ENCODE measurements at places on chromosomes 7 and 10. TPM values are rescaled to one million over a fixed set of nuclear protein-coding genes. Genes with fewer than 3 reads are reported as not detected.

GRCh38 chr10:60182691-60183090 is 207.0 kb downstream of the ANK3 start:
- no peak for DNase-seq

- no peak for DNase-seq
Measured at GRCh38 chr7:94294471-94295131, 100.1 kb upstream of the COL1A2 start.

The EIF4H gene
- total RNA-seq: 250 TPM

The DNAJB6 gene
- 50.9 TPM for total RNA-seq

- DNase-seq: no peak
Measured at GRCh38 chr10:74760086-74760979, 66.1 kb upstream of the KAT6B start.

- peak; percentile 97 for DNase-seq
Measured at GRCh38 chr7:73742753-73743641, 4.4 kb upstream of the ABHD11 start.

DNA sequence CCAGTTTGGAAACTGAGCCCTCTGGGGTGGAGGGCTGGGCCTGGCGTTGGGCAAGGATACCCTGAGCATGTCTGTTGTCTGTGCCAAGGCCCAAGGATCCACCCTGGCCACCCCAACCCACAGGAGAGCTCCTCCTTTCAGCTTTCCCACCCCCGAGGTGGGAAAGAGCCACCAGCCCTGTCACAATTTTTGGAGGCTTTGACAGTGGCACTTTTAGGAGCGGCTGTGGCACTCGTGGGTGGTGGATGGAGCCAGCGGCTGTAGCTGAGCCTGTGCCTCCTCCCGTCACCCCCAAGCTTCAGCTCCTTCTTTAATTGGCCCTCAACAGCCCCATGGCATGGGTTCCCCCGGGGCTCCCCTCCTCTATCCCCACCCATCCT is 18.2 kb upstream of the ZNF862 start:
- DNase-seq: no peak

DNA sequence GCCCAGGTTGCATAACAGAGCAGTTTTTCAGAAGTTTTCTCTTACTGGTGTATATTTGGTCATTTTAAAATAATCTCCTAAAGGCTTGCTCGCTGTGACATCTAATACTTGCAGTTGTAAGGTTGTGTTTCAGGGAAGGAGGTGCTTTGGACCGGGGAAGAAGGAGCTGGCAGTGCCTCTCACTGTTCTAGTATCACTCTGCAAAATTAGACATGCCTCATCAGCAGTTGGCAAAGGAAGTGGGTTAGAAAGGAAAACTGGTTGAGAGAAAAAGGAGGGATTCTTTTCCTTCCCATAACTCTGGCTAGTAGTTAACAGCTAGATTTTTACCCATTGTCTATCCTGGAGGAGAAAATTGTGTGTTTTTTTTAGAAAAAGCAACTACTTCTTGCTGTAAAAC is 34.8 kb downstream of the CUL1 start:
- DNase-seq: no peak

The HILPDA gene
- 35.5 TPM for total RNA-seq

GRCh38 chr10:78381107-78381506 is 347.4 kb downstream of the RPS24 start:
- no peak for DNase-seq

GRCh38 chr10:62850646-62851045 is 34.5 kb upstream of the EGR2 start:
- DNase-seq: no peak

- DNase-seq: no peak
Measured at GRCh38 chr10:107915215-107915610, 750.7 kb upstream of the SORCS1 start.
